Activated CD8-positive, alpha-beta memory T cell treated with anti-CD3 and anti-CD28 coated beads, Interleukin-2, amount 50 U/mL, for 48 hours (primary cell): ENCODE measurements at places on chromosomes 1 and 21.
A peak's percentile ranks its signal among the peaks of the same experiment; 100 is the strongest.

GRCh38 chr1:7501084-7501491 is 270.0 kb upstream of the VAMP3 start:
- no peak for DNase-seq

DNA sequence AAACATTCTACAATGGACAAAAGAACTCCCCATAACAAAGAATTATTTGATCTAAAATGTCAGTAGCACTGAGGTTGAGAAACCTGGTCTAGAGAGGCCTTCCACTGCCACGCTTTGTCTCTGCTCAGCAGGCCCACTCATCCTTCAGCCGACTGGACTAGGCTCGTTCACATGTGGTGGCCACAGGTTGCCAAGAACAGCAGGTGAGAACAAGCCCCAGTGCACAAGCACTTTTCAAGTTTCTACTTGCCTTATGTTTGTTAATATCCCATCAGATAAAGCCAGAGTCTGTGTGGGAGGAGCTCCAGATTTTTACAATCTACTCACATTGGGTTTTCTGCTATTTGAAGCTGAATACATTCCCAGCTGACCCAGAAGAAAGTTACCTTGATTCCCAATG is 9.1 kb upstream of the EFHD2 start:
- DNase-seq = no peak

DNA sequence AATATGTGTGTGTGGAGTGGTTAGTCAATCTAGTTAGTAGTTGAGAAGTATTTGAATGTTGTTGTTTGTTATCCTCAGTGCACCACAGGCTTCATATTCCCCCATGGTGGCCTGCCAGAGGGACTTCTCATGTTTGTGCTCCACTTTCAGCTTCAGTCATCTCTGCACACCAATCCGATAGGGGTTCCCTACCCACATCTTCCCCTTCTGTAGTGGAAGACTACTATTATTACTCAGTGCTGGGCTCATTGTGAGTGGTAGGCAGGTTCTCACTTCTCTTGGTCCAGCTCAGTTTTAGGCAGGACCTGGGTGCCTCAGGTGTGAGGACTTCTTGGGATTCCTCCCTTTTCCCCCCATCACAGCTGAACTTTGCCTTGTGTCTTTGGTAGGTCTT is 14.2 kb downstream of the MT1HL1 start:
- DNase-seq = no peak

DNA sequence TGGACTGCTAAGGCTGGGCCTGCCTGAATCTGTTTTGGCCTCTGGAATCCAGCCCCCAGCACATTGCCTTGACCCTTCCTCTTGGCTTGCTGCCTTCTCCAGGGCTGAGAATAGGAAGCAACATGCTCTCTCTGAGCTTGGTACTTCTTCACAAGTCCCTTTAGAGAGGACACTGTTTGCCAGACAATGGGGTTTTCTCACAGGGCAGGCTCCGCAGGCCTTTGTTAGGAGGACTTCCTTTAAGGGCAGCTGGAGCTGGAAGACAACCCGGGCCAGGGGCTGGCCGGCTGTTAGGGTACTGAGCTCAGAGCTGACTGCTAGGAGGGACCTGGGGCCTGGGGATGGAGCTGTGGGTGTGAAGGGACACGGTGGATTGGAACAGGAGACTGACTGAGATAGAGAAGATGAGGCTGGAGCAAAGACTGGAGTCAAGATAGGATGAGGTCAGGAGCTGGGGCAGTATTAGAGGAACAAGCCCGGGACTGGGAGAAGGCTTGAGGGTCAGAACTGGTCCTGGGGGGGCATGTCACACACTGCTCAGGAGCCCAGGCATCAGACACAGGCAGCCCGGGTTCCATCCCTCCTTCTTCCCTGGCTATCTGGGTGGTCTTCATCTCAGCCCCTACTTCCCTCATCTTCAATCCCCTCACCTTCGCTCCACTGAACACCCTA is 5.4 kb upstream of the ALPL start:
- no peak for DNase-seq

- DNase-seq = peak; percentile 72
Measured at GRCh38 chr1:234730770-234731568, 121.0 kb upstream of the IRF2BP2 start.

DNA sequence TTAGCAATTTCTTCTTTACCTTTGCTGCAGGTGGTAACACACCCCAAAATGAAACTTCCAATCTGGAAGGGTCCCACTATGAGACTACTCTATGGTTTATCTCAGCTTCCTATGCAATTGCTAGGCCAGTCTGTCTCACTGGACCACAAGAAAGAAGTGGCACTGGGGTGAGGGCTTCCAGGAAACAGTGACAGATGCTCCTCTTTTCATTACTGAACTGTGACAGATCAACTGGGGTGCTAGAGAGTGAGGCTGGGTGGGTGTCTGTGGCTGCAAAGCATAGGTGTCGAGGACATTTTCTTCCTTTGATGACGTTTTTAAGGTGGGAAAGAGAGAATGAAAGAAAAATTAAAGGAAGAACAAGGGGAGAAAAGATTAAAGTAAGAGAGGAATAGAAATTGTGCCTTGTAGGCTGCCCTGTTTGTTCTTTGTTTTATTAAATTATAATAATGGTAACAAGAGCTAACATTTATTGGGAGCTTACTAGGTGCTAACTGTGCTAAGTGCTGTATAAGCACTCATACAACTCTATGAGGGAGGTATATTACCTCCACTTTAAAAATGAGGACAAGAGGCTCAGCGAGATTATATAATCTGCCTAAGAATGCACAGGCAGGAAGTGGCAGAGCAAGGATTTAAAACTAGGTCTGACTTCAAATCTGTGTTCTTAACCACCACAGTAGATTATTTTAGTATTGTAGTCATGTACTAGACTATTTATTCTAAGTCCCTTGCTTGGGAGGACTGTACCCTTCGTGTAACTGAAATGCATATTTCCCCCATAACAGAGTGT is 27.8 kb upstream of the DMRTA2 start:
- DNase-seq = no peak

DNA sequence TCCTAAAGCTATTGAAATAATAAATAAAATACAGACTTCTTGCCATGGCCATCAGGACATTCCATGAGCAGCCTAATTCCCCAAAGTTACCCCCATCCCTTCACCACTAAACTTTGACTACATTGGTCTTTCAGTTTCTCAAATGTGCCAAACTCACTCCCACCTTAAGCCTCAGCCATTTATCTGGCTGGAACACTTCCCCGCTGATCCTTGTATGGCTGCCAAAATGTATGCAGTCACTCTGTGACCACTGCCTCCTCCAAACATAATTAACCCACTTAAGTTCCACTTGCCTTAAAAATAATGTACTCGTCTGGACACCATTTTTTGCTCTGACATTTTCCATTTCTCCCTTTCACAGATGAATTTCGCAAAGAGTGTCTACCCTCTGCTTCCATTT is 407.4 kb downstream of the NTNG1 start:
- no peak for DNase-seq

DNA sequence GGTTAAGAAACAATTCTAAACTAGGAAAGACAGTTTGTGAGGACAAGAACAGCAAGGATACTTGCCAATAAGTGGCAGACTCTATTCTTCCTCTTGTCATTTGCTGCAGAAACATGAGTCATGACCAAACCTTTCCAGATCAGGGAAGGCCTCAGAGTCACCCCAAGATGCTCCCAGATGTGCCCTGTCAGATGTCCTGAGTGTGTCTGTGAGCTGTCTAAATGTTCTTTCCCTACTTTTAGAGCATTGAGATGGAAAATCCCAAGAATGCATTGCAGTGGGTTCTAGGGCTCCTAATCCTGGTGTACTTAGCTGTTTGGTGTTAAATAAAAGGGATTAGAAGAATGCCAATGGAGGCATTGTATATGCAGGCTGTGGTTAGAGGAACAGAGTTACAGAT is 57.5 kb upstream of the KIAA0040 start:
- no peak for DNase-seq

- DNase-seq = no peak
Measured at GRCh38 chr1:218339267-218339831, 5.8 kb upstream of the TGFB2 start.

DNA sequence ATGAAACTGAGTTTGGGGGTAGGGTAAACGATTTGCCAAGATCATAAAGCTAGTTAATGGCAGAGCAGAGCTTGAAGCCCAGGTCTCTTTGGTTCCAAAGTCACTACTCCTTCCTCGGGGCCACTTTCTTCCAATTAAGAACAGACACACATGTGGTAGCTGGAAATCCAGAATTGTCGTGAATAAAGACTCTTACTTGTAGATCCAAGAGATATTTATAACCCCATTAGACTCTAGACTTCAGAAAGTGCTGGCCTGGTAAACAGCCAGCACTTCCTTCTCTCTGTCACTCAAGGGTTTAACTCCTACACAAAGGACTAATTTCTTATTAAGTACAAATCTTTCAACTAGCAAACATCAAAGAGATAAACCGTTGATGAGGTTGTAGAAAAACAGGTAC is 2.7 kb downstream of the FAM163A start:
- DNase-seq = no peak

DNA sequence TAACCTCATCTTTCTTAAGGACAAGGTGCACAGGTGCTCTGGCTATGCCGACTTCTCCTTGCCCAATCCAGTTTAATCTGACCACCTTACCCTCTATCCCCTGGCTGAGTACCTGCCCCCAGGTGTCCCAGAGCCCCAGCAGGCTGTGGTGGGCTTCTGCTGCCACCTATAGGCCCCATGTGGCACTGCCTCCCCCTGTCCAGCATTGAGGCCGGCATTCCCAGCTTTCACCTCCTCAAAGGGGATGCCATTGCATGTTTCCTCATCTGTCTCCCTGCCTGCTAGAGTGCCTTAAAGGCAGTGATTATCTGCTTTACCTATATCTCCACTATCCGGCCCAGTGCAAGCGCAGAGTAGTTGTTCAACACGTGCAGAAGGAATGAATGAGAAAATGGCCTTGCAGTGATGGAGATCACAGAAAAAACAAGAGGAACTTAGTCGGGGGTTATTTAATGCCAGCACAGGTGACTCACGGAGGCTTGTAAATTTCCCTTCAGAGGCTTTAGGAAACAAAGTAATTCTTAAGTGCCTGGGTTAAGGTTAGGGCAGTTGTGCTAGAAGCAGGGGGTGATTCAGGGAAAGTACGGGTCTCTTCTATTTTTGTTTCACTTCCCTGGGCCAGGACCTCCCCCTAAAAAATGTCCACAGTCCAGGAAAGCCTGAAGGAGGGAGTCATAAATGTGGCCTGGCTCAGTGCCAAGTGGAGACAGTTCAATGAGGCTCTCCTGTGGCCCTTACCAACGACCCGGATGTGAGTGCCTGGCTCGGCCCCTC is 131.8 kb upstream of the NGF start:
- DNase-seq = peak; percentile 65

DNA sequence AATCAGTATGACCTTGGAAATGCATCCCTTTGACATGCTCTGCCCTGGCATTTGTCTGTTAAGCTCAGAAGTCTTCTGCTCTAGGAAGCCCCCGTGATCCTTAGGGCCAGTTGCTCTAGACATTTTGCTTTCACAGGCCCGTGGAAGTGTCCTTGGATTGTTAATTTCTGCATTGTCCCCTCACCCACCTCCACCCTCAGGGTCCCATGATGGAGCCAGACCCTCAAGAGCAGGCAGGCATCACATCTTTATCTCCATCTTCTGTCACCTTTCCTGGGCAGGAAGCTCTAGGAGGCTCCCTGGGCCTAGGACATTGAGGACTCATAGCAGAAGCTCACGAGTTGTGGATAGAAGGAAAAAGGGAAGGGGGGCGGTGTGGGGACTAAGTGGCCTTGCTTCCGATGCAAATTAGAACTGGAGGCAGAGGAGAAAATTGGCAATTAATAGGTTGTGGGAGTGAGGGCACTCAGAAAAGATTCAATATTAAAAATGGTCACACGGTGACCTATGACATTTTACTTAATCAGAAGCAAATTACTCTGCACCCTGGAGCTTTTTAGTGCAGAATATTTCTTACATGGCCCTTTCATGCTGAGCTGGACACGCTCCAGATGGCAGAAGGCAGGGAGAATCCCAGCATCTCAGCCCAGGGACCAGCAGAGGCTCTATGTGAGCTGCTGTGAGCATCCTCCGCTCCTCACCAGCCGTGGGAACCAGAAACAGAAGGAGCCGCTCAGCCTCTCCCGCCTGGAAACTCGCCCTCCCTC is 185.0 kb downstream of the MATN1 start:
- DNase-seq = no peak

- DNase-seq = no peak
Measured at GRCh38 chr21:24870633-24871032, 736.6 kb downstream of the MRPL39 start.

DNA sequence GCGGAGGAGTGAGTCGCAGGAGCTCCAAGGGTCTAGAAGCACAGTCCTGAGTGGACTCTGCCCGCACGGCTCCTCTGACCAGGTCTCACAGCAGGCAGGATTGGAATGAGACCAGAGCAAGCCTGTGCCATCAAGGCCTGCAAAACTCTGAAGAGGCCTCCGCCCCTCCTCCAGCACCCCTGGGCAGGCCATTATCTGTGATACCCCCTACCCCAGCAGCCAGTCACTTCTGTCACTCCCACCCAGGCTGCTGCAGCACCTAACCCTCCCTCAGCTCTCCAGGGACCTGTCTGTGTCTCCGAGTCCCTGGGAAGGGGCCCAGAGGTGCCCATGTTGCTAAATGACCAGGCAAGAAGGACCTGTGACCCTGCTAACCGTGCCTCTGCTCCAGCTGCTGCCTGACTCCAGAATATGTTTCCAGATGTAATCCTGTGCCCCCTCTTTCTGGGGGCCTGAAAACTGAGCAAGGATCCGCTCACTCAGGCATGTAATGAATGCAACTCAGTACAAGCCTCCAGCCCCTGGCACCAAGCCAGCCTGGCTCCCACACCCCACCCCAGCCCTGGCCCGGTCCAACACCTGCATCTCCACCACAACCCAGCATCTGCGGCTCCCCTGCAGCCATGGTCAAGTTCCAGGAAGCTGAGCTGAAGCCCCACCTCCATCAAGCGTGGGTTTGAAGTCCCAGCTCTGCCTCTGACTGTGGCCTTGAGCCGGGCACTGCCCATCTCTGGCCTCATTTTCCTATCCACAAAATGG is 22.1 kb upstream of the COL16A1 start:
- no peak for DNase-seq

- no peak for DNase-seq
Measured at GRCh38 chr1:36511804-36512798, 29.4 kb upstream of the CSF3R start.

- DNase-seq = peak; percentile 80
Measured at GRCh38 chr1:28199328-28200233, 23.1 kb upstream of the PTAFR start.

- no peak for DNase-seq
Measured at GRCh38 chr1:75233302-75233929, 99.2 kb downstream of the LHX8 start.

GRCh38 chr1:40786995-40787705 is 3.6 kb downstream of the KCNQ4 start:
- no peak for DNase-seq

GRCh38 chr1:15184436-15185241 is 31.1 kb downstream of the TMEM51 start:
- no peak for DNase-seq

DNA sequence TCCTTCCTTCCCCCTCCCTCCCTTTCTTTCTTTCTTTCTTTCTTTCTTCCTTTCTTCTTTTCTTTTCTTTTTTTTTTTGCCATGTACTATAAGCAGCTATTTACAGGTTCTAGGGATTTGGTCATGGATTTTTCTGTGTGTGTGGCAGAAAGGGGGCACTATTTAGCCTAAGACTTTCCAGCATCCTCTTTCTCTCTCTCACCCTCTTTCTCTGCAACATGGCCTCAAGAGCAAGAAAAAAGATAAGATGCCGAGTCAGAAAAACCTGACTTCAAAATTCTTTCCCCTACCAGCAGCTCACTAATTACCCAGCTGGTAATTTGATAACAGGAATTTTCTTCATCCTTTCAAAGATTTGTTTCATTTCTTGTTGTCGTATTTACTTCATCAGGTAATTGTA is 458.3 kb upstream of the ADAMTS5 start:
- DNase-seq = no peak

- DNase-seq = no peak
Measured at GRCh38 chr21:45423201-45423955, 18.4 kb downstream of the COL18A1 start.

GRCh38 chr1:203564024-203564423 is 62.6 kb upstream of the ATP2B4 start:
- no peak for DNase-seq
